Pancreas (tissue), 10 donors: ENCODE measurements at places on chromosomes 7 and 10. TPM values are rescaled to one million over a fixed set of nuclear protein-coding genes. Genes with fewer than 3 reads are reported as not detected.

GRCh38 chr7:11835260-11835659 is 3.3 kb upstream of the THSD7A start:
- no peak for DNase-seq

- no peak for DNase-seq
These were observed 6.6 kb downstream of the GCC1 start for GRCh38 chr7:127578711-127579275.

SEMA4G gene
- total RNA-seq, result 15.4 TPM

GRCh38 chr10:100858747-100859483 is 53.8 kb upstream of the SLF2 start:
- no peak for DNase-seq

DNA sequence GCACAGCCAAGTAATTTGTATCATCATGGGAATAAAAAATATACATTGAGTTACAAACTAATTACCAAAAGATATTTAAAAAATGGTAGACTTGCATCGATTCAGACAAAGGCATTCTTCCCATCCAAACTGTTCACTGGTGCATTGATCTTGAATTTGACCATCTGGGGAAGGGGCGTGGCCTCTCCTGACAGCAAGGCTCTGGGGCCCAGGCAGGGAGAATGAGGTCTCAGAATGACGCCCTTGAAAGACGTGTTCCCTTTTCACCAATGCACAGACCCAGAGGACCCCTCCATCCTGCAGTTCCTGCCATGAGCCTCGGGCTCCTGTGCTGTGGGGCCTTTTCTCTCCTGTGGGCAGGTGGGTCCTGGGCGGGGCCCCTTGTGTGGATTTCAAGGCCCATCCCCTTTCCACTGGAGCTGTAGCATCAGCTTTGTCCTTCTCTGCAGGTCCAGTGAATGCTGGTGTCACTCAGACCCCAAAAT is 91.1 kb upstream of the PRSS58 start:
- no peak for DNase-seq

GRCh38 chr10:68132391-68132790 is 23.1 kb downstream of the MYPN start:
- DNase-seq, result no peak

DNA sequence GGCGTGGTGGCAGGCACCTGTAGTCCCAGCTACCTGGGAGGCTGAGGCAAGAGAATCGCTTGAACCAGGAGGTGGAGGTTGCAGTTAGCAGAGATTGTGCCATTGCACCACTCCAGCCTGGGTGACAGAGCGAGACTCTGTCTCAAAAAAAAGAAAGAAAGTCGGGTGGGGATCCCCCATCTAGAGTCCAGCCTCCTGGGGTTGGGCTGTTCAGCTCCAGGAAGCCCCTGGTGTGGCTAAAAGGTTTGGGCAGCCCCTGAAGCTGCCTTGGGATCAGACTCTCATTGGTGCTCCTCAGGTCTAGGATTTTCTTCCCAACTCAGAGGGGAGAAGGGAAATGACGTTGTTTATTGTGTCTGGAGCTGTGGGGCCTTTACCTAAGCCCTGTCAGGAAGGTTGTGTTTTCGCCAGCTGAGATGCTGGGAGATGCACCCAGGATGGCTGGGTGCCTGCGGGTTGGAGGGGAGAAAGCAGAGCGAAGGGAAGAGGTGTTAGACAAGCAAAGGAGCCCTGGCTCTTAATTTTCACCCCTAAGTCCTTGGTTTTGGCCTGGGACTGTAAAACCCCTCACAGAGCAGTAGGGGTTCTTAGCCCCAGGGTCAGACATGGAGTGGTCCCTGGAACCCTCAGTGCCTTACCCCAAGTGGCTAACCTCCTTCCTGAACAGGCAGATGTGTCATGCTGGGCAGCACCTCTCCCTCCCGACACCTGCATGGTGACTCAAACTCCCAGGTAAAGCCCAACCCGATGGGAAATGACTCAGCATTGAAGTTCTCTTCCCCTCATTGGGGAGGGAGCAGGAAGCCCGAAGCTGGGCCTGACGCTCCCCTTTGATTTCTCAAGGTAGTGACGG is 21.1 kb downstream of the PLAU start:
- DNase-seq, result no peak

DNA sequence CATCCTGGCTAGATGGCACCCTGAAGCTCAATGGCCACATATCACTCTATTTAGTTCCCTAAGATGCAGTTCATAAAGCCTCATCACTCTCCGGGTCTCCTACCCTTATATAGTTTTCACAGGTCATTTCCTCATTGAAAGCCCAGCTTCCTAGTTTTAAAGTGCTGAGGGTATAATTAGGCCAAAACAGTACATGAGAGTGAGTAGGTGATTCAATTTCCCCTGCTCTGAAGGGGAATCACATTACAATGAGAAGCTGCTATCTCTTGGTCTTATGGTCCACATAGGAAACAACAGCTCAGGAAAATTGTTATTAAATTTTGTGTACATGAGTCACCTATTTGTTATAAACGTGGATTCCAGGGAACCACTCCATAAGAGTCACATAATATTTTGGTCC is 162.0 kb downstream of the SEMA3E start:
- no peak for DNase-seq

DNA sequence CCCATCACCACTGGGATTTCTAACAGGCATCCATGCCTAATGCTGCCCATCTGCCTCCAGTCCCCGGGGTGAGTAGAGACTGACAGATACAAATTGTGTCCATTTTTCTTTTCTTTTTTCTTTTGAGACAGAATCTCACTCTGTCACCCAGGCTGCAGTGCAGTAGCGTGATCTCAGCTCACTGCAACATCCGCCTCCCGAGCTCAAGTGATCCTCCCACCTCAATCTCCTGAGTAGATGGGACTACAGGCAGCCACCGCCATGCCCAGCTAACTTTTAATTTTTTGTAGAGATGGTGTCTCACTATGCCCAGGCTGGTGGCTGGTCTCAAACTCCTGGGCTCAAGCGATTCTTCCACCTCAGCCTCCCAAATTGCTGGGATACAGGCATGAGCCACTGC is 7.6 kb upstream of the CPN1 start:
- DNase-seq, result no peak

DNA sequence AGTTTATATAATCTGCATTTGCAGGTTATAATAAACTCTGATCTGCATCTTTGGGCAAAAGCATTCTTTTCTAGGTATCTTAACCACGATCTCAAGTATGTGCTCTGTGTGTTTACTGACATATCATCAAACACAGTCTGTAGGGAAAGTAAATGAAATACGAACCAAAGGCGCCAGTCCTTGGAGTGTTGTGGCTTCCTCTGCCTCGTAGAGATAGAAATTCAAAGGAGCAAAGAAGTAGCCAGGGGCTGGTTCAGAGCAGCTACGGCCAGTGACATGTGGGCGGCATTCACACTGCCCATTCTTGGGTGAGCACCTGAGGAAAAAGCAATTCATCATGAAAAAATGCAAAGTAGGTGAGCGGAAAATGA is 38.7 kb downstream of the LAMB4 start:
- DNase-seq, result no peak

GRCh38 chr10:132482090-132482800 is 55.3 kb upstream of the INPP5A start:
- no peak for DNase-seq
